ENCODE measurements at places on chromosomes 1 and 21.
A peak's percentile ranks its signal among the peaks of the same experiment; 100 is the strongest.

DNA sequence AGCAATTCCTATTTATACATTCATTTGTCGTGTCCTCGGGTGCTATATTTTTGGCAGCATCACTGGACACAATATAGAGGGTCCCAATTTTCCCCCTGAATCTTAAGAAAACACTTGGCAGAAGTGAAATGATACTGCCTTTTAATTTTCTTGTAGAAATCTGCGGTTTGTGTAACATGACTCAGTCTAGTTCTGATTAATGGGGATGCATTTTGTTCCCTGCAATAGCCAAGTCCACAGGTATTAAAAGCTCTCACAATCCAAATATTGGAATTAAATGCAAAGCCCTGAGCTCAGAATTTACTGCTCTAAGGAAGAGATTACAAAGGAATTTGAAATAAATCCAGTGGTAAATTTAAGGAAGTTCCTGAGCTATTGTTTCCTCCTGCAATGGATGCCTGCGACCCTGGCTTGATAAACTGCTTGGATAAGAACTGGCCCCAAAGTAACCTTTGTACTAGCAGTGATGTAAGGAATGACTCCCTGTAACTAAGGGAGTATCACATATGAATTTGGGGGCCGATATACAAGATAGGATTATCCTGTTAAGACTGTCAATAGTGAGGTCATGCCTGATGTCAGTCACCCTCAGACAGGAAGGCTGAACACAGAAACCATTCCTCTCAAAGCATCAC lies 349.7 kb upstream of the C1orf87 start:
- peak; percentile 14 for DNase-seq

- DNase-seq = peak; percentile 97
These were observed 11.8 kb upstream of the IRF2BP2 start for GRCh38 chr1:234621657-234622335.

GRCh38 chr1:225817611-225818061 lies 7.7 kb downstream of the EPHX1 start:
- DNase-seq = peak; percentile 77

- no peak for DNase-seq
These were observed 38.6 kb downstream of the ABL2 start for GRCh38 chr1:179190861-179191260.

DNA sequence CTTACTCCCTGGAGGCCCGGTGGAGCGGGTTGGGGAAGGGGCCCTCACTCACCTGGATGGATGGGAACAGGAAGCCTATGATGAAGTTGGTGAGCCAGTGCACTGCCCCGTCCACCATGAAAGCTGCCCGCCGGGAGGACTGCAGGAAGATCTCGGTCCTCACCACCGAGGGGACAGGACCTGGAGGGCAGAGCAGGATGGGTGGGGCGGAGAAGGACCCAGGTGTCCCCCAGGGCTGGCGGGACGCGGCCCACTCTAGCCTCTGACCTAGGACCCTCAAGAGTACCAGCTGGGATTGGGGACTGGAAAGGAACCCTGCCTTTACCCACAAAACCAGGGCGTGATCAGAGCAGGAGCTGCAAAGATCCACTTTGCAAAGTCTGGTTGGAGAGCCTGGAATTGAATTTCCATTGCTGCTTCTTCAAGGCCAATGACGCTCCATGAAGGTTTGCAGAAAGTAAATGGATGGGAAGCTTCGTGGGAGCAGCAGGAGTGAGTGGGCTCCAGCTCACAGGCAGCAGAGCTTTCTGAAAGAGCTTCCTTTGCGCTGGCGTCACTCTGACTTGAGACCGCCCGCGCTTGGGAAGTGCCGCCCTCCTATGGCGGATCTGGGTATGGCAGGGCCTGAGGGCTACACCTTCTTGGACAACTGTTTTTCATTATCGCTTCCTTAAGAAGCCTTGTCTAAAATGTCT lies 21.4 kb downstream of the SLC2A7 start:
- DNase-seq = peak; percentile 84

DNA sequence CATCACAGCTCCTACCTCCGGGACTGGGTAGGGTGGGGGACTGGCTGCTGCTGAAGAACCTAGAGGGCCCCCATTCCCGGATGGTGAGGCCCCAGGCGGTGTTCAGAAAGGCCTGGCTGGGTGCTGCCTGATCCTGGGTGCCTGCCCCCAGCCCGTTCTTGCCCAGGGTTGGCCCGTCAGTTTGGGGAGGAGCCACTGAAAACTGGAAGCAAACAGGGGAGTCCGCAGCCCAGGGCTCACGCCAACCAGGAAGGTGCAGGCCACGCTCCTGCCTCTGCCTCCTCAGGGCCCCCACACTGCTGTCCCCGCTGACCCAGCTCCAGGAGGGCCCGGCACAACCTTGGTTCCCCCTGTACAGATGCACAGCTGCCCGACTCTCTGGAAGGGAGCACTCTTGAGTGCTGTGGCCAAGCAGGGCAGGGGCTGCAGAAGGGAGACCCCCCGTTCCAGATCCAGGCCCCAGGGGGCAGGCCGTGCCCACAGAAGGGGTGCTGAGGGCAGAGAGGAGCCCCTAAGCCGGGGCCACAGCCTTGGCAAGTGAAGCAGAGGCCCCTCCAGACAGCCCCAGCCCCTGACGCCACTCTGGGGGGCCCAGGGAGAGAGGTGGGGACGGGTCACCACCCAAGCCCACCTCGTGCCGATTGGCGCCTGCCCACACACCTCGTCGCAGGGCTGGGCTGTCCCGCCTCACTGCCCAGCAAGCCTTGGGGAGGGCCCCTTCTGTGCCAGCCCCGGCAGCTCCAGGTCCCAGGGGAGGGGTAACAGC lies 5.5 kb downstream of the C1QTNF12 start:
- peak; percentile 11 for DNase-seq

DNA sequence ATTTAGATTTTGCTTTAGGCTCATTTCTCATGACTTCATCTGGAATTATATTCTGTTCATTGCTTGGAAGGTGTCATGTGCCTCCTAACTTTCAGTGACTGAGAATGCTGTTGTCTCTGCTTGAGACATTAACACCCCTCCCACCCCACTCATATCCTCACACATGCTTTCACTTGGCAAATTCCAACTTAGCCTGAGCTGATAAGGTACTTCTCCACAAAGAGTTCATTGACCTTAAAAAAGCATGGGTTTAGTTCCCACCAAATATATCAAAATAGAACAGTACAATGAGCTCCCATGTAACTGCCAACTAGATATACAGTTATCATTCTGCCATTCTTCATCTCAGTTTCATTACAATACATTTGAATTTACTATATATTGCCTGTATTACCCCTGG lies 576.5 kb upstream of the ADGRL2 start:
- no peak for DNase-seq

DNA sequence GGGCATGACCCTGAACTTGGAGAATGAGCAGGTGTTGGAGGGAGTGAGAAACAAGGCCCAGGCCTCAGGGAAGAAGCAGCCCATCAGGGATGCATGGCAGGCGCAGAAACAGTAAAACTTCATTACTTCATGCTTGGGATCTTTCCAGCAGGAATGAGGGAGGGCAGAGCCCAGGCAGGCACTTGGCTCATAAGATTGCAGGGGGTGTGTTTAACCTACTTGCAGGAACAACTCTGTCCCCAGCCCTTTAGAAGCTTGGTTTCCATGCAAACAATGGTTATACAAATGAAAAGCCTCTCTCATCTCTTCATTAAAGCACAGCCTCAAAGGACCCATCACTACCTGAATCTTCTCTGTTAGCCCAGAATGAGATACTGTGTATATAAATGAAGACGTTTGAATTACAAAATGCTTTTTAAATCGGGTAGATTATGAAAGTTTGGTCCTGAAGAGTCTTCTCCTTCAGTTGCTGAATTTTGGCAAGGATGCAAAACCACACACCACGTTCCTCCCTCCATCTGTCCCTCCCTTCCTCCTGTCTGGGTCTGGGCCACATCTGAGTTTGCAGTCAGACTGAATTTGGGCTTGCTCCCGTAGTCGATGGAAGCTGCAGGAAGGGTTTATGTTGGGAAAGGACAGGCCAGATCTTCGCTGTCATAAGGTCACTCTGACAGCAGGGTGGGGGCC lies 154.4 kb upstream of the KLHDC7A start:
- no peak for DNase-seq

GRCh38 chr1:38741341-38741740 lies 118.2 kb downstream of the RRAGC start:
- DNase-seq = peak; percentile 27

All from fibroblast of skin of right biceps (primary cell).